NCI-H187 treated with DMSO at 0.1 percent for 48 hours (cell line): ENCODE measurements at places on chromosomes 5 and 9.

- DNase-seq, result no peak
These were observed 495.5 kb upstream of the SGCD start for GRCh38 chr5:155831491-155831890.

DNA sequence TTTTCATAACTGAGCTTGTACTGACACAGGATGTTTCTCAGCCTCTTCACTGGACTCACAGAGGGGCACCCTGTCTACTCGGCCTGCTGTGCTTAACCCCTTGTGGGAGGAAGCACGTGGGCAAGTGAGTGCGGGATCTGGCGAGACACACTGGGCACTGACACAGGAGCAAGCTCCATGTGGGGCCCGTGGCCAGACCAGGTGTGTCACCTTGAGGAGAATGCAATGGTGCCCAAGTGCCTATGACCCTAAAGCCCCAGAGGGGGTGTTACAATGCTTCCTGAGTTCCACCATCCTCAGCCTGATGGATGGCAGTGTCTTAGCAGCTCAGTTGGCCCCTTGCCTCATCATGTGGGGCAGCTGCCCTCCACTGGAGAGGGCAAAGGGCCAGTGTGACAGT is 128.9 kb downstream of the ALDH1A1 start:
- DNase-seq, result no peak

DNA sequence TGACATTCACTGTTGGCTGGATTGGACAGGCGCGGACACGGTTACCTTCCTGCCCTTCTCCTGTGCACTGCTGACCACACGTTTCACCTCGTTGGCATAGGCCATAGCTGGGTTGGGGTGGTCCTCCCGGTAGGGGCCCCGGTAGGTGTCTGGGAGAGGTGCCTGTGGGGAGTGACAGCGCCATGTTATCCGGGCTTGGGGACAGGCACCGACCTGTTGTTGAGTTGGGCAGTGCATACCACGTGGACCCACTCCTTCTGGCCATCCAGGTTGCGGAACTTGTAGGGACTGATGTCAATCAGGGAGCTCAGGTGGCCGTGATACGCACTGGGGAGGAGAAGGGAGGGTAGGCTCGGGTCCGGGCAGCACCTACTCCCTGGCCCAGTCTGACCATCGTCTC is 8.2 kb downstream of the PHYKPL start:
- DNase-seq, result no peak

DNA sequence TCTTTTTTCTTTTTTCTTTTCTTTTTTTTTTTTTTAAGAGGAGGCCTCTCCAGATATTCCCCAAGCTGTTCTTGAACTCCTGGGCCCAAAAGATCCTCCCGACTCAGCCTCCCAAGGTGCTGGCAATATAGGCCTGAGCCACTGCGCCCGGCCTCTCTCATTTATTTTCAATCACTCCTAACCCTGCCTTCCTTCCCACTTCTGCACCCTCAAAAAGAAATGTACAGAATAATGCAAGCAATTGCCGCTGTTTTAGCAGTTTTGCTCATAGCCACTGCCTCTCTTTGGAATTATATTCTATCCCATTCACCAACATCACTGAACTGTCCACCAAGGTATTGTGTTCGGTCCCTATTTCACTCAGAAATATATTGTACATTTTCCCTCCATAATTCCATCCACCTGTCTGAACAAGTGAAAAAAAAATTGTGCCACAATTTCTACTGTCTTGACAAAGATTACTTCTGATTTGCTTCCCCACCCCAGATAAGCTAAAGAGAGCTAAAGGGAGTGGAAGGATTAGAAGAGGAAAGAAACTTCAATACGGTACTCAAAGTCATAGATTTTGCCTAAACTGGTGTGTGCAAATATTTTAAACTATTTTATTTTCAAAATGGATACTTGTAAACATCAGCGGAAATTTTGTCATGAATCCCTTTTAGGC is 1.9 kb downstream of the FNBP1 start:
- DNase-seq, result no peak

DNA sequence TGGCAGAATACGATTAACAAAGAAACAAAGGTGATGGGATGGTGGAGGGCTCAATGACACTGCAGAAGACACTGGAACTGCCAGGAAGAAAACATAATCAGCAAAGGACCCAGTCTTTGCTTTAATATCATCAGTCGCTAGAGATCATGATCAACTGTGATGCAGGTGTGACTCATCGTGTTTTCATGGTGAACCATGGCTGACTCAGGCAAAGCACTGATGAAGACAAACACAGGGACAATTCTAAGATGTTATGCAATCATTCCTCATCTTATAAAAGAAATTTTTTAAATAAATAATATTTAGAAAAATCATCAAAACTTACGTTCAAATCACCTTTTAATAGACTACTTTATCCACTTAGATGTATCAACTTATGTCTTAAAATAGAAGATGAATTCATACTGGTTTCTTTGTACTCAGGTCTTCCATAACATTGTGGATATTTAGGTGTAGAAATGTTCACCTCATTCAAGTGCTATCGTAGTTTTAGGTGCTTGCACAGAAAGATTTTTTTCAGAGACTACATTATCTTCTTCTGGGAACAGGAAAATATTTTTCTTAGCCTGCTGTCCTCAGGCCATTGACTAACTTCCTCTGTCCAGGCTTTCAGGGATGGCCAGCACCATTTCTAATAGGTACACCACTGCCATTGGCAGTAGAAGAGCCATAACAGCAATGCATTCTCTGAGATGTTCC is 673.4 kb upstream of the MEF2C start:
- DNase-seq, result no peak

- DNase-seq, result no peak
These were observed 27.1 kb upstream of the ZNF462 start for GRCh38 chr9:106835840-106836239.

- DNase-seq, result no peak
These were observed 54.7 kb downstream of the ANGPTL2 start for GRCh38 chr9:127067603-127068220.

GRCh38 chr9:94908583-94909249 is 182.2 kb downstream of the AOPEP start:
- no peak for DNase-seq

- no peak for DNase-seq
These were observed 15.7 kb downstream of the FER start for GRCh38 chr5:108763222-108763916.

GRCh38 chr9:98639133-98639532 is 69.6 kb downstream of the GABBR2 start:
- no peak for DNase-seq

- DNase-seq, result no peak
These were observed 5.2 kb upstream of the ANXA6 start for GRCh38 chr5:151162776-151163175.

DNA sequence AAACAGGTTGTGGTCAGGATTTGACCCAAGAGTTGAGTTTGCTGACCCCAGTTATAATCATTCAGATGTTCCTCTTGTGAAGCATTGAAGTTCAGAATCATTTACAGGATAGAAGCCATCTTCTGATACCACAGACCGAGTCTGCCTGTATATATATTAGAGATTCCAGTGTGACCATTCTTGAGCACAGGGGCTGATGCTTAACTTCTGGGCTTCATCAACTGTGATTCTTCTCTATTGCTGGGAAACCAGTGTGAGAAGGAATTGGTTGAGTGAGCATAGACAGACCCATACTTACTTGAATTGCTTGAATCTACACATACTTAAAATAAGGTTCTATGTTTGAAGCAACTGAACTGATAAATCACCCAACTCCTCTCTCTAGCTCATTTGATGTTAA is 27.9 kb upstream of the PCAT7 start:
- DNase-seq, result no peak

DNA sequence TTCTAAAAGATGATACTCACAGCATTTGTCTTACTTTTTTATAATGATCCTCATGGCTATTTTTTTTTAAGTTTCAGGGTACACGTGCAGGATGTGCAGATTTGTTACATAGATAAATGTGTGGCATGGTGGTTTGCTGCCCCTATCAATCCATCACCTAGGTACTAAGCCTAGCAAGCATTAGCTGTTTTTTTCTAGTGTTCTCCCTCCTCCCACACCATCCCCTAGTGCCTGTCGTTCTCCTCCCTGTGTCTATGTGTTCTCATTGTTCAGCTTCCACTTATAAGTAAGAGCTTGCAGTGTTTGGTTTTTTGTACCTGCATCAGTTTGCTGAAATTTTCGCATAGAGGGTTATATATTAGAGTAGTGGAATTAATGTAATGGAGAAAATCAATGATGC is 189.1 kb upstream of the CDH12 start:
- DNase-seq, result no peak

- DNase-seq, result no peak
These were observed 1.0 kb upstream of the RXRA start for GRCh38 chr9:134325096-134325812.
